ENCODE measurements at places on chromosomes 7 and 10. TPM values are rescaled to one million over a fixed set of nuclear protein-coding genes. Genes with fewer than 3 reads are reported as not detected.
A peak's percentile ranks its signal among the peaks of the same experiment; 100 is the strongest.

DNA sequence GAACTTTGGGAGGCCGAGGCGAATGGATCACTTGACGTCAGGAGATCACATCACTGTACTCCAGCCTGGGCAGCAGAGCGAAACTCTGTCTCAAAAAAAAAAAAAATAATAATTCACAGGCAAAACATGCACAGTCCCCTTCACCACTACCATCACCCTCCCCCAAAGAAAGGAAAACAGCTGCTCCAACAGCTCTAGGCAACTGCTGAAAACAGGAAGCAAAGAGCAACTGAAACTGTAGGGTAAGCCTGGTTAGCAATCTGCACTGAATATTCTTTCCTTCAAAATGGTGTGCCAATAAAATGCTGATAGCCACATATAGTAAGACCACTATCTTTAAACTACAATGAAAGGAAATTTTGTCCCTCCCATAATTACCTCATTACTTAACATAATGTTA is 11.8 kb downstream of the NT5C2 start:
- H3K27me3 ChIP-seq: no peaks in the 10 kb centered on the region
- no peak for DNase-seq

GRCh38 chr10:99372546-99373271 is 43.6 kb downstream of the CNNM1 start:
- H3K4me3 ChIP-seq: no peak overlapping the region
- H3K27me3 ChIP-seq: peaks cover 36% of the 10 kb centered on the region
- H3K4me1 ChIP-seq: peaks cover 4% of the 10 kb centered on the region
- no peak for DNase-seq

GRCh38 chr7:158492367-158492764 is 95.3 kb downstream of the PTPRN2 start:
- no peak for DNase-seq
- no peaks in the 10 kb centered on the region for H3K27me3 ChIP-seq
- H3K27ac ChIP-seq: no peak overlapping the region
- no peaks in the 10 kb centered on the region for H3K36me3 ChIP-seq

- H3K27me3 ChIP-seq: no peaks in the 10 kb centered on the region
- no peak overlapping the region for H3K4me3 ChIP-seq
- peaks cover 33% of the 10 kb centered on the region for H3K4me1 ChIP-seq
- no peak for DNase-seq
- peaks cover 18% of the 10 kb centered on the region for H3K36me3 ChIP-seq
These were observed 724.2 kb downstream of the GATA3 start for GRCh38 chr10:8778713-8779112.

- H3K27me3 ChIP-seq: no peaks in the 10 kb centered on the region
- no peak overlapping the region for H3K4me3 ChIP-seq
- H3K36me3 ChIP-seq: no peaks in the 10 kb centered on the region
These were observed 113.5 kb downstream of the ITGB8 start for GRCh38 chr7:20444030-20444800.

DNA sequence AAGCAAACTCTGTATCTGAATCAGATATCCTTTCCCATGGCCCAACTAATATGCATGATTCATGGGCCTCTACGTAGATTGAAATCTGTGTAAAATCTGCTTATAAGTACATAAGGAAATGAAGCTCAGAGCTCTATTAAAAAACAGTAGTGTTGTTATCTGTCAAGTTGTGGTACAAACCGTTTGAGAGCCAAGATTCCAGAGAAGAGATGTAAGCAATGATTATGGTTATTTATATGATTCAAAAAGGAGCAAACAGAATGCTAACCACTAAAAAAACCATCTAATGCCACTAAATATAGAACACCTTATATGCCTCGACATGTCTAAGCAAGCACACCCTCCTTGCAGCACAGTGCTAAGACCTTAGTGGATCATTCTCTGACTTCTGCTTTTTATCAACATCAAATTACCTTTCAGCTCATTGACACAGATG is 26.6 kb downstream of the RPP38 start:
- DNase-seq: no peak
- H3K4me3 ChIP-seq: peak overlapping the region; percentile 54
- peaks cover 40% of the 10 kb centered on the region for H3K4me1 ChIP-seq
- H3K27ac ChIP-seq: peak overlapping the region; percentile 93

- H3K4me1 ChIP-seq: no peaks in the 10 kb centered on the region
- no peaks in the 10 kb centered on the region for H3K36me3 ChIP-seq
- no peak overlapping the region for H3K4me3 ChIP-seq
- no peak overlapping the region for H3K27ac ChIP-seq
These were observed 66.0 kb upstream of the DOCK1 start for GRCh38 chr10:126839094-126839761.

DNA sequence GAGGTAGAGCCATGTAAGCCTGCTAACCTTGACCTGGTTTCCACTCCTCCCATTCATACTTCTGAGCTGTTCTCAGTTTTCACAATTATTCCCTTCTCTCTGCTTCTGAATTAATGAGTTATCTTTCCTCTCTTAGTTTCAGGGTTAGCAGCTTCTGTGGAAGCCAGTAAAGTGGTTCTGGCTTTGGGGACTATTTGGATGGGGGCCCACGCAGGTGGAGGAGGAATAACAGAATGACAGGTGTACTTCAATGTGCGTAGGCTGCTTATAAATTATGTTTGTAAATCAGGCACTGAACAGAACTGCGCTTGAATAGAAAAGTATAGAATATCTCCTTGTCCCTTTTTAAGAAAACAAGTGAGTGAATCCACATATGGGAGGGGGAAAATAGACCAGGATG is 128.9 kb upstream of the GAD2 start:
- no peak overlapping the region for H3K27ac ChIP-seq
- no peaks in the 10 kb centered on the region for H3K27me3 ChIP-seq
- no peaks in the 10 kb centered on the region for H3K4me1 ChIP-seq
- H3K36me3 ChIP-seq: no peaks in the 10 kb centered on the region
- H3K4me3 ChIP-seq: no peak overlapping the region

GRCh38 chr10:133254421-133255120 is 16.9 kb downstream of the VENTX start:
- no peak for DNase-seq
- peaks cover 4% of the 10 kb centered on the region for H3K27me3 ChIP-seq
- no peaks in the 10 kb centered on the region for H3K36me3 ChIP-seq
- H3K4me3 ChIP-seq: no peak overlapping the region
- H3K27ac ChIP-seq: no peak overlapping the region
- peaks cover 15% of the 10 kb centered on the region for H3K4me1 ChIP-seq

DNA sequence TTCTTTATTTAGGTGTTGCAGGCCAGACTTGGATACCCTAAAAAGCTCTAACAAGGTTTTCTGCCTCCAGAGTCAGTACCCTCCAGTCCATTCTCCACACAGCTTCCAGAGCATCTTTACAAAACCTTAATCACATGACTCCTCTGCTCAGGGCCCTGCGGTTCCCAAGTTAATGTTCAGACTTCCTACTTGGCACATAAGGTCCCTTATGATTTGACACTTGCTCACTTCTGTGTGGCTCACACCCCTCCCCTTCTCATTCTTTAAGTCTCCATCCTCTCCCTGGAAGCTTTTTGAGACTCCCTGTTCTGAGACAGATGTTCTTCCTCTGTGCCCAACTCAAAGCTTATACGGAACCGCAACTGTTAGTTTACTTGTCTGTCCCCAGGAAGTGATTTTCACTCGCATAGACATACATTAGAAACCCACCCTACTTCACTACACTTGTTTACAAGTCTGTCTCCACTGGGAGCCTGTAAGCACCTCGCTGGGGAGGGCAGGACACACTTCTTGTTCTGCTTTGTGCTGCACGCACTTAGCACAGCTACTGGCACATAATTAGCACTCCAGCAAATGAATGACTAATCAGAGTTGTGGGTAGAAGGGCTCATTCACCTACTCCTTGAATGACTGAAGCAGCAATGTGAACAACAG is 154.3 kb upstream of the LAMB4 start:
- no peak for DNase-seq
- H3K36me3 ChIP-seq: no peaks in the 10 kb centered on the region
- peak overlapping the region; percentile 23 for H3K27ac ChIP-seq
- H3K27me3 ChIP-seq: peaks cover 5% of the 10 kb centered on the region

- H3K36me3 ChIP-seq: no peaks in the 10 kb centered on the region
- no peak overlapping the region for H3K4me3 ChIP-seq
These were observed 5.2 kb downstream of the GHRHR start for GRCh38 chr7:30968747-30969603.

DNA sequence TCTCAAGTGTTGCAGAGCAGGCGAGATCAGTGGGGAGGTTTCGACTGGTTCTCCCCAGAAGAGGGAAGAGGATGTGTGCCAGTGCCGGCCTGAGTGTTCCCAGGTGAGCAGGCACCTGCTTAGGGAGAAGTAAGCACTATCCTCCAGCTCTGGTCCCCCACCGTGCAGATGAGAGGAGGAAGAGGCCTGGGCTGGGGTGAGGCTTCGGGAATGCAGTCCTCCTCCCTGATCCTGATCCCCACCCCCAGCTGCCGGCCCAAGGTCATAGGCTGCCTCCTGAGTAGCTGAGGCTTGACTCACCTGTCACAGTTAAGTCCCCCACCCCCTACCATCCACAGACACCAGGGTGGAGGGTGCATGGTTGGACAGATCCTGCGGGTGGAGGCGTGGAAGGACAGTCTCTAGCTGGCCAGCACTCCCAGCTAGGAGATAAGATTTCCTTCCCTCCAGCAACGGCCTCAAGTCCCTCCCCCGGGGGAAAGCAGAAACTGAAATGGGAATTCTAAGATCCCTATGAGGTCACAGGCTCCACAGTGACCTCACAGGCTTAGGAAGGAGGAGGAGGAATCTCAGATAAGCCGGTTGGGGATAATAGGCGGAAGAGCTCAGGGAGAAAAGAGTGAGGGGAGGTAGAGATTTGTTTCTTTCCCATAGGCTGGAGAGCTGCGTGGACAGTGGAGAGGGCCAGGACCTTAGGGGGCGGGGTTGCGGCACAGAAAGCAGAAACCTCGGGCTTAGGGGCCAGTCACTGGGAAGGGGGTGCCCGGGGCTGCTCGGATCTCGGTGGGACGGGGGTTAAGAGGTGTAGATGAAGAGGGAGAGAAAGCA is 1.0 kb downstream of the LRCH4 start:
- peaks cover 24% of the 10 kb centered on the region for H3K4me1 ChIP-seq
- H3K36me3 ChIP-seq: peaks cover 3% of the 10 kb centered on the region

GRCh38 chr10:29543715-29544114 is 91.1 kb downstream of the SVIL start:
- no peak overlapping the region for H3K27ac ChIP-seq
- no peak for DNase-seq
- peaks cover 3% of the 10 kb centered on the region for H3K36me3 ChIP-seq
- no peaks in the 10 kb centered on the region for H3K27me3 ChIP-seq

DNA sequence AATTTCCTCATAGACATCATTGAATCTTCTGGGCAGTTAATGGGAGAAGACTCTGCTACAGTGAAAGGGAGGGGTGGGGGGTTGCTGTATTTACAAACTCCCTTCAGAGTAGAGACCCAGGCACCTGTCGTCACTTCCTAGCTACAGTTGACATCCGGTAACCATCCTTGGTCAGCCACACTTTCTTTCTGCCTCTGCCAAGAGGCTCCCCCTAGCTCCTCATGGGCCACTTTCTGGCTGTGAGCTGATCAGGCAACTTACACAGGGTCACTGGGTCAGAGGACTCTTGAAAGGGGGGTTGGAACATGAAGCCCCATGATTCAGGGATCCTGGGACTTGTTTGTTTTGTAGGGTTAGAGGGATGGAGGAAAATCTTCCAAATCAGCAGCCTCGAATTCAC is 1.2 kb downstream of the TECPR1 start:
- H3K27me3 ChIP-seq: no peaks in the 10 kb centered on the region
- H3K27ac ChIP-seq: peak overlapping the region; percentile 96
- peaks cover 33% of the 10 kb centered on the region for H3K36me3 ChIP-seq
- peak overlapping the region; percentile 98 for H3K4me3 ChIP-seq
- DNase-seq: peak; percentile 47

DNA sequence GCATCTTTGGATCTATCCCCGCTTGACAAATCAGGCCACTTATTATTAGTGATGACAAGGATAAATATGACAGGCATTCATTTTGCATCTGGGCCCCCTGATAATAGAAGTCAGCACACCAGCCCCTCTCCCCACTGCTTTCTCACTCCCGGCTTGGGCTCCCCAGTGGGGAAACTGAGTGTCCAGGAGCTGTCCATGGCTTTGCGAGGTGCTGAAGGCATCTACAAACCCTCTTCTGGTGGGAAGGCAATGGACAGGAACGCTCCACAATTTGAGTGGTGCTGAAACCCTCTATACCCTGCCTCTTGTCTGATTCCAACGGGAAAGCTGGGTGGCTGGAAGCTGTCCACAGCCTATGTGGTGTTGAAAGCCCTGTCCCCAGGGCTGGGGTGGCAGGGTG is 61.7 kb upstream of the PCBD1 start:
- no peak overlapping the region for H3K27ac ChIP-seq
- H3K36me3 ChIP-seq: no peaks in the 10 kb centered on the region
- peaks cover 1% of the 10 kb centered on the region for H3K27me3 ChIP-seq
- H3K4me3 ChIP-seq: no peak overlapping the region
- no peaks in the 10 kb centered on the region for H3K4me1 ChIP-seq

- no peaks in the 10 kb centered on the region for H3K4me1 ChIP-seq
- peaks cover 25% of the 10 kb centered on the region for H3K27me3 ChIP-seq
- DNase-seq: no peak
- H3K27ac ChIP-seq: no peak overlapping the region
These were observed 1.8 kb downstream of the CPXM2 start for GRCh38 chr10:123889821-123890220.

DNA sequence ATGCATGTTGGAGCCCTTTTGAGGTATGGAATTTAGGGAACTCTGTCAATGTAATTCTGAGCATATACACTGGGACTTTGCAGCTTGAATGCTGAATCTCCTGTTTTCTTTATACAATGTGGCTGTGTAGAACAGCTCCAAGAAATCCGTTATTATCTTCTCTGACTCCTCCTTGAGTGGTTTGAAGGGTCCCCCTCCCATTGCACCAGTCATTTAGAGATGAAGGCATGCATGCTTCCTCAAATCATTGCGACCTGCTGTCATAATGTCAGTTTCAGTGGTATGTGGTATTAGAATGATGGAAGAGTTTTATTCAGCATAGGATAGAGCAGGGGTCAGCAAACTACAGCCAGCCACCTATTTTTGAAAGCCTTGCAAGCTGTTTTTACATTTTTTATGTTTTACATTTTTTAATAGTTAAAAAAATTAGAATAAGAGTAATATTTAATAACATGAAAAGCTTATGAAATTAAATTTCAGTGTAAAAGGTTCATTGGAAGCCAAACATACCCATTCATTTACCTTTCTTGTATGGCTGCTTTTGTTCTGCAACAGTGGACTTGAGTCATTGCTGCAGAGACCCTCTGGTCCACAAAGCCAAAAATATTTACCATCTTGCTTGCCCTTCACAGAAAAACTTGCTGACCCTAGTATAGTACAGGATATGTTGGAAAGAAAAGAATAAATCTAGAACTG is 8.1 kb downstream of the STK17A start:
- H3K4me3 ChIP-seq: no peak overlapping the region
- no peaks in the 10 kb centered on the region for H3K27me3 ChIP-seq
- DNase-seq: peak; percentile 24
- H3K4me1 ChIP-seq: peaks cover 75% of the 10 kb centered on the region
- H3K27ac ChIP-seq: peak overlapping the region; percentile 23

- DNase-seq: no peak
- no peak overlapping the region for H3K27ac ChIP-seq
- no peaks in the 10 kb centered on the region for H3K36me3 ChIP-seq
- H3K4me3 ChIP-seq: no peak overlapping the region
- no peaks in the 10 kb centered on the region for H3K4me1 ChIP-seq
These were observed 196.5 kb downstream of the PARD3 start for GRCh38 chr10:34618611-34619010.

- no peaks in the 10 kb centered on the region for H3K4me1 ChIP-seq
- DNase-seq: no peak
- no peak overlapping the region for H3K27ac ChIP-seq
- H3K4me3 ChIP-seq: no peak overlapping the region
- no peaks in the 10 kb centered on the region for H3K36me3 ChIP-seq
- peaks cover 15% of the 10 kb centered on the region for H3K27me3 ChIP-seq
These were observed 51.1 kb upstream of the PODXL start for GRCh38 chr7:131607291-131608115.

Gene ADAM8
- total RNA-seq: 220 TPM

Gene HOXA11
- not detected for total RNA-seq

Gene GRM3
- not detected for total RNA-seq

Gene SFRP4
- not detected for total RNA-seq

Gene LRRC4
- 0.16 TPM for total RNA-seq

Gene PIP
- total RNA-seq: not detected

Gene TMEM273
- total RNA-seq: 58.4 TPM

Gene ARMC10
- total RNA-seq: 46.9 TPM
